ENCODE measurements at places on chromosomes 16 and 17.

- peak; percentile 91 for DNase-seq
Observed at GRCh38 chr17:44829523-44830358, at the start of gene GJC1. Gene GJC1 (minus strand): TSS chr17:44830287. CDS start chr17:44805817, 24,470 bp downstream.

GRCh38 chr17:45411348-45412105 is 21.1 kb downstream of the ARHGAP27 start:
- no peak for DNase-seq

DNA sequence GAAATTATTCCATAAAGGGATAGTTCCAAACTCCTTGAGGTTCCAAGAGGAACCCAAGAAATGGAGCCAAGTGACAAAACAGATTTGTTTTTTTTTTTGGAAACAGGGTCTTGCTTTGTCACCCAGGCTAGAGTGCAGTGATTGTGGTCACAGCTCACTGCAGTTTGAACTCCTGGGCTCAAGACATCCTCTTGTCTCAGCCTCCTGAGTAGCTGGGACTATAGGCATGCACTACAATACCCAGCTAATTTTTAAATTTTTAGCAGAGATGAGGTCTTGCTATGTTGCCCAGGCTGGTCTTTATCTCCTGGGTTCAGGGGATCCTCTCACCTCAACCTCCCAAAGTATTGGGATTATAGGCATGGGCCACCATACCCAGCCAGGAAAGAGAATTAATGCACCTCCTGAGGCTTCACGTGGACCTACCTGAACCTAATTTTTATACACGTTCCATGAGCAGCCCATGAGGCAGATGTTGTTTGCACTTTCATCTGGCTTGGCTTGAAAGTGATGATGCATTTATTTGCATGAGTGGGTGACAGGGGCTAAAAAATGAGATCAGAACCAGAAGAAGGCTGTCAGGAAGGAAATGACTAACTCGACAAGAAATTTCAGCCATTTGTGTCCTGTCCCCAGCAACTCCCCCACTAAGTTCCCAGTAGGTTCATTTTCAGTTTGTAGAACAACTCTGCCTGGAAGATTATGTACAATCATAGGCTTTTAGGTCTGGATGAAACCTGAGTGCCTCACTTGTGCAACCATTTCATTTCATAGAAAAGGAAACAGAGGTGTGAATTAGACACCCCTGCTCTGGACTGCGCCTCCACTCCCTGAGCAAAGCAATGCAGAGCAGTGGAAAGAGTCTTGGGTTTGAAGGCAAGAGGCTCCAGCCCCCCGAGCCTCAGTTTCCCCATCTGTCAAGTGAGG is 10.3 kb upstream of the IRF8 start:
- no peak for DNase-seq

- DNase-seq, result peak; percentile 62
Observed at GRCh38 chr16:57245472-57246113, 534 bp downstream of the ARL2BP start.

DNA sequence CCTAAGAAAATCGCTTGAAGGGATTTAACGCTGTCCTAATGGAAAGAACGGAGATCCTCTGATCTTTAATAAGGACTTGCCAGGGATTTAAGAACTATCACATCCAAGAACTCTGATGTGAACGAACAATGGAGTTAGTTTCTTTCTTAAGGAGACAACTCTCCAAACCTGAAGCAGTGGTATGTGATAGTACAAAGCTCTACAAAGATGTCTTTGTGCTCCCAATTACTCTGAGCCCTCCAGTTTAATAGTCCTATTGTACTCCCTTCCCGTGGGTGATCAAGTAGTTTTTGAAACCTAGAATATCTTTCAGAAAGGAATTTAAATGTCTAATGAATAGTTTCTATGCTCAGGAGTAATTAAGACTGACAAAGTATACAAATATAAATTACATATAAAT is 123.8 kb downstream of the FTO start:
- DNase-seq, result no peak

GRCh38 chr17:18041776-18042175 is 2.6 kb downstream of the GID4 start:
- no peak for DNase-seq

GRCh38 chr17:83192161-83192788 is 112.9 kb downstream of the METRNL start:
- no peak for DNase-seq

DNA sequence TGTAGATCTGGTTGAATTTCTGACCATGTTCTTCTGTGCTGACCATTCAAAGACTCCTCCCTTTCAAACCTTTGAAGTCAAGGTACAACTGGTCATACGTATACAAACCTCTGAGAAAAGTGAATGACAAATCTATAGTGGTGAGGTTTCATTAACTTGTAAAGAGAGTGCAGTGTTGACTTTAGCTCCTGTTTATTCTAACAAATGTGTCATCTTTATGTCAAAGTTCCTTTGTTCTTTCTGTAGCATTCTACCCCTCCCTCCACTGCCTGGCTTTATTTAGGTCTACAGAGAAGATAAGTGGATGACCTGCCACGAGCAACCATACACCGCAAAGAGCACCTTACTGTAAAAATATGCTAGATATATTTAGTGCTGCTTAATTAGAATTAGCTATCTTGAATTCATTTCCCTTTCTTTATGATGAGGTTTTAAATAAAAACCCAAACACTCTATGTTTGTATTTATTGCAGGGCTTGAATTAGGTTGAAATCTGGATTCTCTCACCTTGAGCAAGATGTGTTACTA is 520.0 kb upstream of the CDH11 start:
- DNase-seq, result no peak

- DNase-seq, result peak; percentile 94
Observed at GRCh38 chr16:66924527-66925321, 611 bp downstream of the RRAD start.

DNA sequence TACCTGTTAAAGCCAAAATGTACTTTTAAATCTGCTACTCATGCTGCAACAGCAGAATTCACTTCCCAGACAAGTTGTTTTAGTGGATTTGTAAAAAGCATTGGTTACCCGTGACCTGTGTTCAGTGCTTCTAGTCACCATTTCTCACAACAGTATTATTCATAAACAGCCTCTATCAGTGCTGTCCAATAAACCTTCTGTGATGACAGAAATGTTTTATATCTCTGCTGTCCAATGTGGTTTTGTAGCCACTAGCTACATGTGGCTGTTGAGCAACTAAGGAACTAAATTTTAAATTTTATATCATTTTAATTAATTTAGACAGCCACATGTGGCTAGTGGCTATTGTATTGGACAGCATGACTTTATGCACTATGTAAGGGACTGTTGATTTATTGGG is 12.6 kb downstream of the MAP3K3 start:
- no peak for DNase-seq

DNA sequence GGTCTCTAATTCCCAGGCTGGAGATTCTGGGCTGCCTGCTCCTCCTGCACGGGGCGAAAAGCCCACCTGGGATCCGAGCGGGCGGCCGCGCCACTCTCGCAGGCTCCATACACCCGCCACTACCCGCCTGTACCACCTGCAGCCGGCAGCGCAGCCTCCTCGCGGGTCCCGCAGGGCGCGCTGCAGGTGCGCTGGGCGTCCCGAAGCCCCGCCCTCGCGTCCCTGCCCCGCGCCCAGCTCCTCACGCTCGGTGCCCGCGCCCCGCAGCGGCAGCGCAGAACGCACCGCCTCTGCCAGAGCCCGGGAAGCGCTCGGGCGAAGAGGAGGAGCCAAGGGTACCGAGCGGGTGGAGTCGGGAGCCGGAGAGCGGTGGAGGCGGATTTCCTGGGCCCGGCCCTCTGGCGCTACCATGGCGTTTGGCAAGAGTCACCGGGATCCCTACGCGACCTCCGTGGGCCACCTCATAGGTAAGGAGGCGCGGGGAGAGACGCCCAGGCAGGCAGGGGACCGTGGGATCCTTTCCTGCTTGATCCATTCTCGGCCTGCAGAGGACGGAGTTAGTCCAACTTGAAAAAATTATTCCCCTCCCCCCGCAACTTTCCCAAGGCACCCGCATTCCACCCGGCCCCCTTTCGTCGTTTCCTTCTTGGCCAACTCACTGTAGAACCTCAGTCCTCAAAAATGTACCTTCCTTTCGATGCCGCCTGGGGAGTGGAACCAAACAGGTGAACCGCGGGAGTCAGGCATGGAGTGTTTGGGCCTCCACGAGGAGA is at the start of gene TOM1L1:
Gene TOM1L1, plus strand, starts transcription at position 396 of the 773 bp plus-strand sequence. Its CDS starts 14 bp downstream, at position 410.
- DNase-seq, result peak; percentile 92

- DNase-seq, result no peak
Observed at GRCh38 chr16:28193530-28194423, 18.0 kb downstream of the XPO6 start.

DNA sequence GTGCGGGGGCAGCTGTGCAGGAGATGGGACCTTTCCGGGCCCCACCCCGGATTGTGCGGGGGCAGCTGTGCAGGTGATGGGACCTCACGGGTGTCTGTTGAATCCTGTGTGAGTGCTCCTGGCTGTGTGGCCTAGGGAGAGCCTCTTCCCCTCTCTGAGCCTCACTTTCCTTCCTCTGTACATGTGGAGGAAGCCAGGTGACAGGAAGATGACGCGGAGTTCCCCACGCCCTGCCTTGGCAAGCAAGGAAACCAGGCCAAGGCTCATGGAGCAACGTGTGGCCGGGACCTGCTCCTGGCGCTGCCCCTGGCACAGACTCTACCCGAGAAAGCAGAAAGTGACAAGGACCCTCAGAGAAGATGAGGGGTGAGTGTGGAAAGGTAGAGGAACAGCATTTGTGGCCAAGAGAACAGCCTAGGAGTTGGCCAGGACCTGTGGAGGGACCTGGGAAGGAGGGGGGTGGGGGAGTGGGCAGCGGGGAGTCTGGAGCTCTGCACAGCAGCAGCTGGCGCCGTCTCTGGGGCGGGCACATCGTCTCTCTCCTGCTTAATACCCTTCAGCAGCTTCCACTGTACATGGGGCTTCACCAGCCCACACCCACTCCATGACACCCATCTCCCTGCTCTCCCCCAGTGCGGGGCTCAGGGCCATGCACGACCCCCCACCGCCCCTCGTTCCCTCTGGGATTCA is 38.4 kb upstream of the PABPN1L start:
- no peak for DNase-seq

DNA sequence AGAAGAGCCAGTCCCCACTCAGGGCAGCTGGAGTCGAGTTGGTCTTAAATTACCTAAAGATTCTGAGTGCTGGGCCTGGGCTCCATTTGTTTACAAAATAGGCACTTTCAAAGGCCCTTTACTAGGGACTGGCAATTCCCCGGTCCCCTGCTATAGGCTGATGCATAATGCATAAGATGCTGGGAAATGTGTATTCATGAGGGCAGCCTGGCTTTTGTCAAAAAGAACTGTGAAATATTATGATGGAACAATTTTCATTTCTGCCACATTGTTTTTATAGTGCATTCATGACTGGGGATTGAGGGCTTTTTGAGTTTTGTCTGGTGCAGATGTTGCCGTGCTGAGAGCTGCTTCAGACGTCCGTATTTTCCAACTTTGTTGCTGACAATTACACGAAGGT is 617.0 kb upstream of the CDH5 start:
- DNase-seq, result no peak

- DNase-seq, result no peak
Observed at GRCh38 chr16:877242-878071, 76.9 kb upstream of the GNG13 start.

GRCh38 chr16:65306300-65306699 is 184.4 kb upstream of the CDH11 start:
- no peak for DNase-seq

DNA sequence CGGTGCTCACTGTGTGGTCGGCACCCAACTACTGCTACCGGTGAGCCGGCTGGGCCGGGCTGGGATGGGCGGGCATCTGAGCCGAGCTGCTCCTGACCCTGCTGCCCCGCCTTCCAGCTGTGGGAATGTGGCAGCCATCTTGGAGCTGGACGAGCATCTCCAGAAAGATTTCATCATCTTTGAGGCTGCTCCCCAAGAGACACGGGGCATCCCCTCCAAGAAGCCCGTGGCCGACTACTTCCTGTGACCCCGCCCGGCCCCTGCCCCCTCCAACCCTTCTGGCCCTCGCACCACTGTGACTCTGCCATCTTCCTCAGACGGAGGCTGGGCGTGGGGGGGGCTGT is 6.9 kb downstream of the TBX6 start:
- DNase-seq, result no peak

GRCh38 chr16:22296225-22297113 is 740 bp upstream of the POLR3E start:
- no peak for DNase-seq

GRCh38 chr17:73645050-73645871 is 1.0 kb upstream of the SDK2 start:
- peak; percentile 90 for DNase-seq

GRCh38 chr17:47188271-47188875 is 722 bp downstream of the CDC27 start:
- DNase-seq, result peak; percentile 42

All from SK-N-SH (cell line).